ENCODE measurements at places on chromosomes 11 and 22.
A peak's percentile ranks its signal among the peaks of the same experiment; 100 is the strongest.

- no peak for DNase-seq
Observed at GRCh38 chr22:44385296-44385610, 72.5 kb upstream of the SHISAL1 start.

- DNase-seq: no peak
Observed at GRCh38 chr11:61310749-61311148, 15.6 kb upstream of the VWCE start.

DNA sequence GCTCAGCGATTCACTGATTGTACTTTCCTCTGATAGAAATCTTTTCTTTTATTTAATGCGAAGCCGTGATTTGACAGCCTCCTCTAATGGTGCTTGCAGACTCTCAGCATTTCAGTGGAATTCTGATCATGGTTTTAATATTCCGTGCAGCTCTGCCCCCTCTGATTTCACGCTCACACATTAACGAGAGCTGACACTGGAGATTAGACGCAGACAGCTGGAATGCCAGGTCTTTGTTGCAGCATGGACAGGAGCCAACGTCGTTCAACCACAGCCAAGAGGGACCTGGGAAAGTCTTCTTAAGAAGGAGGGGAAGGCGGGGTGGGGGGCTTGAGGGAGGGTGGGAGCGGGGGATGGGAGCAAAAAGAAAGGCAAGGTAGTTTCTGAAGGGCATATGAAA, 186.4 kb downstream of the BLID start:
- no peak for DNase-seq

- no peak for DNase-seq
Observed at GRCh38 chr11:71208011-71208774, 44.2 kb downstream of the SHANK2 start.

GRCh38 chr11:112997857-112998466, 36.7 kb downstream of the NCAM1 start:
- no peak for DNase-seq

DNA sequence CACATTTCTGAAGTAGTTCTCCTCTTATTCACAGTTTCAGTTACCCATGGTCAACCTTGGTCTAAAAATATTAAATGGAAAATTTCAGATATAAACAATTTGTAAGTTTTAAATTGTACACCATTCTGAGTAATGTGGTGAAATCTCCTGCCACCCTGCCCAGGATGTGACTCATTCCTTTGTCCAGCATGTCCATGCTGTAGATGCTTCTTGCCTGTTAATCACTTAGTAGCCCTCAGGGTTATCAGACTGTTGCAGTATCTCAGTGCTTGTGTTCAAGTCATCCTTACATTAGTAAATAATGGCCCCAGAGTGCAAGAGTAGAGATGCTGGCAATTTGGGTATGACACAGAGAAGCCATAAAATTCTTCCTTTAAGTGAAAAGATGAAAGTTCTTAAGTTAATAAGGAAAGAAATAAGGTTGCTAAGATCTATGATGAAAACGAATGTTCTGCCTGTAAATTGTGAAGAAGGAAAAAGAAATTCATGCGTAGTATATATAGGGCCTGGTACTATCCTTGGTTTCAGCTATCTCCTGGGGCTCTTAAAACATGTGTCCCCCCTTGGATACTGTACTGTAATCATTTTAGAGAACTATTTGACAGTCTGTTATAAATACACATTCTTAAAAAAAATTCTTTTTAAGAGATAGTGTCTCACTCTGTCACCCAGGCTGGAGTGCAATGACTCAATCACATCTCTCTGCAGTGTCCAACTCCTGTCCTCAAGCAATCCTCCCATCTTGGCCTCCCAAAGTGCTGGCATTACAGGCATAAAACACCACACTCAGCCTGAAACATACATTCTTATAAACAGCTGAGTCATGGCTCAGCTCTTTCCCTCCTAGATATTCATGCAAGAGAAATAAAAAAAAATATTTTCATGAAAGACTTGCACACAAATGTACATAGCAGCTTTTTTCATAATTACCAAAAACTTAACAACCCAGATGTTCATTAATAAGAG, 31.3 kb downstream of the MTNR1B start:
- peak; percentile 68 for DNase-seq

GRCh38 chr11:7575841-7576725, 62.3 kb downstream of the PPFIBP2 start:
- no peak for DNase-seq

DNA sequence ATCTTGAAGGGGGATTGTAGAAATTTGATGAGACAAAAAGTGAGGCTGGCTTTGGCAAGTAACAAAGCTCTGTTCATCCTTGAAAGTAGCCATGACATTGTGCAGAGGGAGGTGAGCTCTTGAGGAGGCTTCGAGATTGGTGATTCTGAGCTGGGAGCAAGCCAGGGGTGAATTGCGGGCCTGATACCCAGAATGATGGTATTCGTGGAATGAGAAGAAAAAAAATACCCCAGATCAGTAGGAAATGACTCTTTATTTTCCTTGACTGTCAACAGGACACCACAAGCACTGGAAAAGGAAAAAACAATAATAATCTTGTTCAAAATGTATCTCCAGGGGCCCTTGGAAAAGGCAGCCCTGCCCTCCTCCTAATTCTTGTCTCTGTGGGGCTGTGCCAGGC, 62.7 kb downstream of the TSPAN18 start:
- DNase-seq: no peak

DNA sequence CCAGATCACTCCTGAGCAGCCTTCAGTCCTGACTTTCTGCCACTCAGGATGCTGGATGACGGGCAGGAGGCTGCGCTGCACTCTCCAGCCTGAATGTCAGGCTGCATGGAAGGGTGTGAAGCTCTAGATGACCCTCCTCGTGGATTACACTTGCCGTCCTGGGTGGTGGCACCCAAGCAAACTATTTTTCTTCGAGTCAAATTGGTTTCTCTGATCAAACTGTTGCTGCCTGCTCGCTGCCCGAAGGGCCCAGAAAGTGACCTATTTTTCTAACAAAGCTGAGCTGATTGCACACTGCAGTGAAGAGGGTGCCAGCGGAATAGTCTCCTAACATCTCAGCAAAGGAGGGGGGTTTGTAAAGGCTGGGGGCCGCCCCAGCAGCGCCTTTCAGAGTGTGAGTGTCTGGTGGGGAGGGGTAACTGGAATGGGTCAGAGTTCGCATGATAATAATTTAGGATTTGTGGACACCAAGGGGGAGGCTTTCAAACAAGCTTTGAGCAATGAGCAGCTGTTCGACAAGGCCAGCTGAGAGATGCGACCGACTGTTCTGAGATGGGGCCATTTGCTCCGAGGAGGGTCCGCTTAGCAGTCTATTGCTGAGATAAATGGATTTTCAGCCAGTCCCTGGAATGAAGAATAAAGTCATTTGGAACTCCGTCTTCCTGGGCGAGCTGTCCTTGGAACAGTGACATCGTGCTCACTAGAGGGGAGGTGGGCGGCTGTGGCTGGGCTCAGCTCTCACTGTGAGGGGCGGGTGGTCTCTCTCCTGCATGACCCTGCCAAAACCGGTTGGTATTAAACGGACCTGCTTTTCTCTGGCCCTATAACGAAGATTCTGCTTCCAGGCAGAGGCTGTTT, 537.6 kb downstream of the BRD1 start:
- no peak for DNase-seq

- no peak for DNase-seq
Observed at GRCh38 chr11:120643284-120643683, 131.7 kb downstream of the GRIK4 start.

- DNase-seq: no peak
Observed at GRCh38 chr11:93528757-93529645, 14.2 kb downstream of the SMCO4 start.

DNA sequence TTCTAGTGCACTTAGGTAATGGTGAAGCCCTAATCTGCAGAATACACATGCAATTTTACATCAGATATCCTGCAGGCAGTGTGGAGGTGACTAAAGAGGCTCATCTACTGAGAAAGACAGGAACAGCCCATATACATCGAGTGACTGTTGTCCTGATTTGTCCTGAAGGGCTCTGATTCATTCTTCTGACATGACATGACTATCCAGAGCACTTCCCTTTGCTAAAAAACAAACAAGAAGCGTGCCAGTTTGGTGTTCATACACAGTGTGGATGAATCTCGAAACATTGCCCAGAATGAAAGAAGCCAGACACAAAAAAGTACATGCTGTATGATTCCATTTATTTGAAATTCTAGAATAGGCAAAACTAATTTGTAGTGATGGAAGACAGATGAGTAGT, 48.0 kb upstream of the AMPD3 start:
- DNase-seq: no peak

DNA sequence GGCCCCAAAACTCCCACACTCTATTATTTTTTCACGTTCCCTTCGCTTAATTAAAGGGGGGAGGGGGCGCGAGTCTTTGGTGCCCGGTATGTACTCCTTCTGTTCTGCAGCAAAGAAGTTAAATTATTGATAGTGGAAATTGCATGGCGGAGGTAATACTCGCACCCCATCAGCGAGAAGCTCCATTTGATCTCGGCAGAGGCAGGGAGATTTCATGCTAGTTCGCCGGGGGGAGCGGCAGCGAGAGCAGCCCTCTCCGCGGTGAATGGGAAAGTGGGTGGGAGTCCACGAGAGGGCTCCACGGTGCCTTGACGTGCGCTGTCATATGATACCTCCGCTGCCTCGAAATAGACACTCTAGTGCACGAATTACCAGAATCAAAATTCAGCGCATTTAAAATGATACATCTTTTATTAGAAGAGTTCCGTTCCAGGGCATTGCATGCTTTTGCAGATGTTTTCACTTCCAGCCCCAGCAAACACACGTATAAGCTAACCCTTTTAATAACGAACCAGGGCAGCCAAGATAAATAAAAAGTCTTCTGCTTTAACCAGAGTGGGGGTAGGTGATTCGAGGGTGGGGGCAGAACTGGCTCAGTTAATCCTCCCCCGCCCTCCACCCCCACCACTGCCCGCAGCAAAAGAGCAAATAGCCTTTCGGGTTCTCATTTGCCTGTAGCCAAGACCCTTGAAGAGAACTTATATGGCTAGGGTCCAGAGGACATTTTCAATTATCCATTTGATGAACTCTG, 1.3 kb upstream of the BDNF start:
- DNase-seq: no peak

DNA sequence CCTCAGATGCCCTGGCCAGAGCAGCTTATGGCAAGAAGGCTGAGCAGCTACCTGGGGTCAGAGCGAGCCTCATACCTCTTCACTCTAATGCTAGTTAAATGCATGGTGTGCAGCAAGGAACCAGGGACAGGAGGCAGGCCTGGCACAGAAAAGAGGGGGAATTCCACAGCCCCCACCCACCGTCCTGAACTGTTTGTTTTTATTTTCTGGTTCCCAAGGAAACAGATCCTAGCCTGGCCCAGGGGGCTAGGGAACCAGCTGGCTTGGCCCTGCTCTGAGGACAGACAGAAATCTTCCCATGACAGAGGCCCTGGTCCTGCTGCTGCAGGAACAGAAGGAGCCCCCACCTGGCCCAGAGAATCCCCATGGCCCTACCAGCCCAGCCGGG, 40.4 kb downstream of the SLCO2B1 start:
- no peak for DNase-seq

DNA sequence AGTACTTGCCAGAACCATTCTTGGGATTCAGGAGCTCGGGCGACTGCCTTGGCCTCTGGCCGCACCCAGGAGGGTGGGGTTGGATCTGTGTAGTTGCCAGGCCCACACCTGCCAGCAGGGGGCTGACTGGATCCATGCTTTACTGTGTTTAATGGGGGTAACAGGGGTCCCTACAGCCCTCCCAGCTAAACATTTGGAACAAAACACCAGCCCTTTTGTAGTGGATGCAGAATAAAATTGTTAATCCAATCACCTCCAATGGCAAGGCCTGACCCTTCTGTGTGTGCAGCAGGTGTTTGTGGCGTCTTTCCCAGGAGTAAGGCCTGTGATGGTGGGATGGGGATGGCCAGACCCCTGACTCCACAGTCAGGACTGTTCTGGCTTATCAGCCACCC, 22.5 kb downstream of the SUN2 start:
- DNase-seq: no peak

DNA sequence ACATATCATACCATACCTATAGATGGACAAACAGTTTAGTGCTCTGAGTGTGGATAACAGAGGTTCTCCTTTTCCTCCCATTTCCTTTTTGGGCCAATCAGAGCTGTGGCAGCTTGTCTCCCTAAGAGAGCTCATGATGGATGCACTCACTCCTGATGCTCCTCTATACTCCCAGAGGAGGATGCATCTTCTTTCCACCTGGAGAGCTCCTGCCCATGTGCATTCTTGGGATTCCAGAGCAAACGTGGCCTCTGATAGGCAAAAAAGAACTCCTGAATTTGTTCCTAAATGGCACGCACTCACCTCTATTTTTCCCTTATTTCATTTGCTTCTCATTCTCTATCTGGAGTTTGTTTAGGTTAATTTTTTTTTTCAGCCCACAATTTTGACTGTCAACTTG, 2.9 kb downstream of the MRGPRX3 start:
- no peak for DNase-seq

DNA sequence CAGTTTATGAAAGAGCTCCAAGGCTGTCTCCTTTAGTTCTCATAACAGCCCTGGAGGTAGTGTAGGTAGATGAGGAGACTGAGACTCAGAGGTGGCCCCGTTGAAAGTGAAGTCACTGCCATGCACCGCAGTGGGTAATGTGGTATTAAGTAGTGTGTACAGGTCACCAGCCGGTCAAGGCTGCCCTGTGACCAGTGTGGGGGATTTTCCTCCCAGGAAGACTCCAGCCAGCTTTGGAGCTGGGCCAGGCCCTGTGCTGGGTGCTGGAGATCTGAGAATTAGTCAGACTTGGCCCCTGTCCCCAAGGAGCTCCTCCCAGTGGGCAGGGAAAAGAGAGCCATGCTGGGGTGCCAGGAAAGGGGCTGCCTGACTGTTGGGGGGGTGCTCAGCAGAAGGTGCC, 5.3 kb downstream of the OMP start:
- DNase-seq: peak; percentile 81

GRCh38 chr11:66278363-66279091, 552 bp downstream of the CNIH2 start:
- DNase-seq: no peak

GRCh38 chr11:2775083-2775625, 75.4 kb upstream of the KCNQ1OT1 start:
- no peak for DNase-seq

GRCh38 chr11:128535468-128536457, 51.6 kb downstream of the ETS1 start:
- DNase-seq: no peak

GRCh38 chr22:49936973-49937757, 18.7 kb downstream of the CRELD2 start:
- DNase-seq: no peak

DNA sequence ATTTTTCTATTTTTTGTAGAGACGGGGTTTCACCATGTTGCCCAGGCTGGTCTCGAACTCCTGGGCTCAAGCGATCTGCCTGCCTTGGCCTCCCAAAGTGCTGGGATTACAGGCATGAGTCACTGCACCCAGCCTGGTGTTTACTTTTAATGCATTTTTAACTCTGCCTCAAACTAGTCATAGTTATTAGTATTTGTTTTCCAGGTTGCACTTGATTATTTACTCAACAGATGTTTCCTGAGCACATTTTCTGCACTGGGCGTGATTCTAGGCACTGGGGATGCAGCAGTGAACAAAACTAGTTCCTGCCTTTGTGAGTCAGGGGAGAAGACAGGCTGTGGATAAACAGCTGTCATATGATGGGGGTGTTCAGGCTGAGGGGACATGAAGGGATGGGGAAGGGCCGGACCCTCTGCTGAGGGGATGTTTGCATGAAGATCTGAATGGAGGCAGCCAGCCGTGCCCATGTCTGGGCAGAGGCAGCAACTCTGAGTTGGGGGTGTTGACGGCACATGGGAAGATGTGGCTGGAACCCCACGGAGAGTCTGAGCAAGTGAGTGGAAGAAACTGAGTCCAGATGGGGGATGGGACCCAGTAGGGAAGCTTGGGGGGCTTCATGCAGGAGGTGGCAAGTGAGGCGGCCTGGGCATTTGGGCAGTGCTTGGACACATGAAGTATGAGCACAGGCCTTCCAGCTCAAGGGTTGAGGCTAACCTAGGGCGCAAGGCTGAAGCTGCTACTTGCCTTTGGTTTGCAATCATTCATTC, 34.4 kb downstream of the MPPED1 start:
- DNase-seq: no peak

Data from kidney epithelial cell (primary cell).